ENCODE measurements at places on chromosomes 16 and 17. TPM values are rescaled to one million over a fixed set of nuclear protein-coding genes. Genes with fewer than 3 reads are reported as not detected.

DNA sequence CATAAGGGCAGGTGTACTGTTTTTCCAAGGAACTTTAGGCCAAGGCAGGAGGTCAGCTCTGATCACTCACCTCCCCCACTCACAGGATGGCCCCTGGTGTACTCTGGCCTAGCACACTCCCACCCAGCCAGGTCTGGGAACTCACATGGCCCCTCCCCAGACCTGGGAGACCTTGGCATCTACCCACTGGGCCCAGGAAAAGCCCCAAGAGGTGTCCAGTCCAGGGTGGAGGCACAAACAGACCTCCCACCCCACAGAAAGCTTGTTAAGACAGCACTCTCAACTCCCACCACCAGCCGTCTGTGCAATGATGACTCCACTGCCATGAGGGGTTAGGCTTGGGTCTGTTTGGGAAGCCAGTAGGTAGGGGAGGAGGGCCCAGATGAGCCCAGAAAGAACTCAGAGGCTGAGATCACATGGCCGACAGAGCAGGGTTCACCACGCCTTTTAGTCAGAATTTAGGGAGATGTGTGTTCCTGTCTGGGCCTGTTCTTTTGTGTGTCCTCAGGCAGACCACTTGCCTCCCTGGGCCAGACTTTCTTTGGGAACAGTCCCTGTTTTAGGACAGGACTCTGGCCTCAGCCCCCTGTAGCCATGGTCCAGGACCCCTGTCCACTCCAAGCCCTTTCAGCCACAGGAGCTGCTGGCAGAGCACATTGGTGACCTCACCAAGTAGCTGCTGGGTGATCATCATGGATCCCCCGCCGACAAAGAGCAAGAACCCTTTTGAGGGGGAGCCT is 12.1 kb upstream of the CBFB start:
- no peak for DNase-seq

GRCh38 chr16:3188925-3189825 is 1.2 kb downstream of the OR1F1 start:
- DNase-seq, result no peak

- DNase-seq, result no peak
Measured at GRCh38 chr16:12062343-12063003, 85.9 kb downstream of the SNX29 start.

GRCh38 chr17:71866095-71866494 is 254.7 kb upstream of the SOX9 start:
- no peak for DNase-seq

DNA sequence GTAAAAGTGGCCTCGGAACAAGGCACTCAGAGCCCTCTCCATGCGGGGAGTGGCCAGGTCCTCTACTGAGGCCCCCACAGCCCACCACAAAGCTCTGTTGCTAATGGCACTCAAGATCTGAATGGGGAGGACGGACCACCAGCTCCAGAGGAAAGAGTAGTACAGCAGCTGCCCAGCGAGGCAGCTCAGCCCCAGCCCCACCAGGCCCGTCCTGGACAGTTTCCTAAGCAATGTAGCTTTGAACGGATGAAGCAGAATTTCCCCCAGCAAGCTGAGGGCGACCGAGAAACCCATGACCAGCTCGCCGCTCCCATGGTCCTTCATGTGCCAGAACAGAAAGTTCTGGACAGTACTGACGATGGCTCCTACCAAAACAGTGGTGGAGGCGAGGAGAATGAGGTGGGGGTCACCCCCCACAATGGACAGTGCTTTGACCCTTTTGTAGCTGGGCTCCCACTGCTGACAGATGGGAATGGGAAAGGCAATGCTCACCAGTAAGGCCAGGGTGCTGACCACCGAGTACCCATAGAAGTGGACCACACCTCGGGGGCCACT is 1.5 kb downstream of the MFSD6L start:
- DNase-seq, result no peak

- DNase-seq, result no peak
Measured at GRCh38 chr17:42475121-42475520, 16.4 kb downstream of the ATP6V0A1 start.

GRCh38 chr17:74350486-74350885 is 11.2 kb downstream of the BTBD17 start:
- DNase-seq, result no peak

- DNase-seq, result no peak
Measured at GRCh38 chr17:78294776-78295175, 63.3 kb downstream of the TMEM235 start.

DNA sequence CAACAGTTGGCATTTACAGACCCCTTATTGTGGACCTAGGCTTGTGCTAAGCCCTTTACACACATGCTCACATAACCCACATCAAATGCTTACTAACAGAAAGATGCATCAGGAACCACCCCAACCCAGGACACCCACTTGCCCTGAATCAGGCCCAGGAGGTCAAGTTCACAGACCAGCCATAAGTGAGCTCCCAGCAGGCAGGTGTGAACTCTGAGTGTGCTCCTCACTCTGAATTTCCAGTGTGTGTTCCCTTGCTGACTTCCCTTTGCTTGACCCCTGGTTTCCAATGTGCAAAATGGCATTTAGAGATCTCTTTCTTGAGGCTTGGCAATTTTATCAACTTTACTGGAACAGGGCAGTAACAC is 87.0 kb downstream of the BMERB1 start:
- no peak for DNase-seq

DNA sequence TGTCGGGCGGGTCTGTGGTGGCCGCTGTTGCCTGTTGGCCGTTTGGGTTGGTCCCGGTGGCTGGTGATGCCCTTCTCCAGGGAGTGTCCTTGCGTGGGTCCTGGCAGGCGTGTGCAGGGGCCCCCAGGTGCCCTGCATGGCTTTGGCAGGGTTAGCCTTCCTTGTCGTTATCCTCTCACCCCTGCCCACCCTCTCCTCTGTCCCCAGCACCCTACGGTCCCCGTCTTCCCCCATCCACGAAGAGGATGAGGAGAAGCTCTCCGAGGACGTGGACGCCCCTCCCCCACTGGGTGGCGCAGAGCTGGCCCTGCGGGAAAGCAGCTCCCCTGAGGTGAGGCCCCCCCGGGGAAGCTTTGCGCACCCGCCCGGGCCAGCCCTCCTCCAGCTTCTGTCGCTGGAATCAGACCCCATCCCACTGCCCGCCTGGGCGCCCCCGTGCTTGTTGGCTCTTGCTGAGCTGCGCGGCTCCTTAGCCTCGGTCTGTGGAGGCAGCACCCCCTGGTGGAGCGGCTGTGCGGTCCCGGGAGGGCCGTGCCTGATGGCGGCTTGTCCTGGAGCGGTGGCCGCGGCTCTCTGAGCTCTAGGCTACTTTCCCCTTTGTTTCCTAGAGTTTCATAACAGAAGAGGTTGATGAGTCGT is 10.6 kb upstream of the NUDT16L1 start:
- no peak for DNase-seq

- DNase-seq, result no peak
Measured at GRCh38 chr16:1470481-1471251, 4.2 kb downstream of the CLCN7 start.

- no peak for DNase-seq
Measured at GRCh38 chr17:17484451-17484899, 7.7 kb downstream of the MED9 start.

- DNase-seq, result no peak
Measured at GRCh38 chr17:36153895-36154610, 22.4 kb downstream of the TBC1D3B start.

DNA sequence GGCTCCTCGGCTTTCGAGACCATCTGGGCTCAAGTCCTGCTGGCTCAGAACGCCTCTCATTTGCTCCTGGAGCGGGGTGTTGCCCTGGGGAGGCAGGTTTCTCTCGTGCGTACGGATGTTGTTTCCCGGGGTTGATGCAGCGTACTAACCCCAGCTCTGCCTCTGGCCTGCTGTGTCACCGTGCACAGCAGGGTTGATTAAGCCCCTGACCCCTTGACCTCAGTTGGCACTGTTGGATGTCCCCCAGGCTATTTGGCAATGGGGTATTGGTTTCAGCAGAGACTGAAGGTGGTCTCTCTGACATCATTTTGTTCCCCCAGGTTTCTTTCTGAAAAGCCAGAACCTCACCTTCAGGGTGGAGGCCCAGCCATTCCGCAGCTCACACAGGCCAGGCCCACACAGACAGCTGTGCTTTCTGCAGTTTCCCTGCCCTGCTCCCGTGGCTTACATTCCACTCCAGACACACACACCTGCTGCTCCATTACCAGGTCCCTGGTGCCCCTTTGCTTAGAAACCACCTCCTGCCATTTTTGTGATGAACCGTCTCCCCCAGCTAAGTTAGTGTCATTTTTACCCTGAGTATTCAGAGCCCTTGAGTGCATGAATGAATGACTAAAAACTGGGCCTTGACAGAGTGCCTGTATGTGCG is 233.5 kb downstream of the CCDC182 start:
- no peak for DNase-seq

DNA sequence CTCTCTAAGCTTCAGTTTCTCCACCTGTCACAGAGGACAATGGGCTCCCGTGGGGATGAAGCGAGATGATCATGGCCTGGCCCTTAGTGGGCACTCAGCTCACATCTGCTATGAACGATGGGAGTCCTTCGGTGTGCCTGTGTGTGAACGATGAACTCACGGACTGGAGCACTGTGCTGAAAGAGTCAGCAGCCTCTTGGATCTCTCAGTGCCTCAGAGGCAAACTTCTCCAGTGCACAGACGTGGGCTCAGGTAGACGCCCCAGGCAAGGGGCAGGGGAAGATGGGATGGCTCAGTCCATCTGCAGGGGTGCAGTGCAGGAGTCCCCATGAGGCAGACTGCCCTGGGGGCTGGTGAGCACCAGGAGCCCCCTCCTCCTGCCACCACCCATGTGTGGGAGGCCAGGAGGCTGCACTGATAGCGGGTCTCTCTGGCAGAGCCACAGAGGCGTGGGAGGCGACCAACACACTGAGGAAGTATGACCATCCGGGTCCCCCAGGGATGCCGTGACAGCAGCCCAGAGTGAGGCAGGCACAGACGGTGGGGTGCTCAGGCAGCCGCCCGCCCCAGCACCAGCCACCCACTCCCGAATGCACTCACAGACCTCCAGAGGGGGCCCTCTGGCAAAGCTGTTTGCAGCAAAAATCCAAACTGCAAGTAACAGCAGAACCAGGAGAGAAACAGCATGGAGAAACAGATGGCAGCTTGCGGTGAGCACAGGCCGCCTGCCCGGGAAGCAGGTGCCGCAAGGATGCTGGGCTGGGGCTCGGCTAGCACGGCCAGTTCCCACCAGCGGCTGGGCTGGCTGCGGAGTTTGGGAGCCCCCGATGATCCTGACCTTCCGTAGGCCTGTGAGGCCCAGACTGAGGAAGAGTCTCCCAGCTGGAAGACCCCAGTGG is 82.7 kb downstream of the RPH3AL start:
- no peak for DNase-seq

GRCh38 chr17:45907750-45908395 is 13.5 kb downstream of the MAPT start:
- DNase-seq, result no peak

- no peak for DNase-seq
Measured at GRCh38 chr16:72749091-72749490, 298.8 kb downstream of the ZFHX3 start.

GRCh38 chr17:75876938-75877751 is 1.2 kb downstream of the TRIM47 start:
- peak; percentile 88 for DNase-seq

The HSD17B2 gene
- polyA plus RNA-seq, result 0.28 TPM

The NAGS gene
- 2.9 TPM for polyA plus RNA-seq

The CHST5 gene
- 0.78 TPM for polyA plus RNA-seq

The USP32 gene
- polyA plus RNA-seq, result 34.0 TPM

The SLC52A1 gene
- polyA plus RNA-seq, result 0.18 TPM

The CARD14 gene
- 1.1 TPM for polyA plus RNA-seq

The ZC3H7A gene
- 75.9 TPM for polyA plus RNA-seq

The C17orf107 gene
- polyA plus RNA-seq, result 1.8 TPM

The CDRT15L2 gene
- polyA plus RNA-seq, result not detected

The CBX2 gene
- 28.0 TPM for polyA plus RNA-seq

The KRT33B gene
- not detected for polyA plus RNA-seq
